ENCODE measurements at places on chromosomes 5 and 9.

DNA sequence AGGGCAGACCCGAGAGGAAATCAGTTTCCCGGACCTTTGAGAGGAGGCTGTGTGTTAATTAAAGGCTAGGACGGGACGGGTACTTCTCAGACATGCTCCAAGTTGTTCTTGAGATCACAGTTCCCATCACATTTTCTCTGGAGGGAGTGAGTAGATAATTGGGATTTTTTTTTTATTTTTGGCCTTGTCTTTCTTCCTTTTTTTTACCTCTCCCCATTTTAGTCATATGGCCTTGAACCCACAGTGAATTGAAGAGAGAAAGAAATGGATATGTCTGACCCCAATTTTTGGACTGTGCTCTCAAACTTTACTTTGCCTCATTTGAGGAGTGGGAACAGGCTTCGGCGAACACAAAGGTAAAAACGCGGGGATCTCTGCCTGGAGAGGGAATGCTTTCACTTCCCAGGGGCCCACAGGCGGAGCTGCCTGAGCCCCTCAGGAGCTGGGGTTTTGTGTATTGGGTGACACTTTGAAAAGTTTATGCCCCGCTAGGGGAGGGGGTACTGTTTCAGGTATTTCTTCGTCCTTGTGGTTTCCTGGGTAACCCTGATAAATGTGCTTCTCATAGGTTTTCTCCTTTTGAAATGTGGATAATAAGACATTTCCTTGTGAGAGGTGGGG lies 191.8 kb downstream of the CD180 start:
- no peak for DNase-seq

DNA sequence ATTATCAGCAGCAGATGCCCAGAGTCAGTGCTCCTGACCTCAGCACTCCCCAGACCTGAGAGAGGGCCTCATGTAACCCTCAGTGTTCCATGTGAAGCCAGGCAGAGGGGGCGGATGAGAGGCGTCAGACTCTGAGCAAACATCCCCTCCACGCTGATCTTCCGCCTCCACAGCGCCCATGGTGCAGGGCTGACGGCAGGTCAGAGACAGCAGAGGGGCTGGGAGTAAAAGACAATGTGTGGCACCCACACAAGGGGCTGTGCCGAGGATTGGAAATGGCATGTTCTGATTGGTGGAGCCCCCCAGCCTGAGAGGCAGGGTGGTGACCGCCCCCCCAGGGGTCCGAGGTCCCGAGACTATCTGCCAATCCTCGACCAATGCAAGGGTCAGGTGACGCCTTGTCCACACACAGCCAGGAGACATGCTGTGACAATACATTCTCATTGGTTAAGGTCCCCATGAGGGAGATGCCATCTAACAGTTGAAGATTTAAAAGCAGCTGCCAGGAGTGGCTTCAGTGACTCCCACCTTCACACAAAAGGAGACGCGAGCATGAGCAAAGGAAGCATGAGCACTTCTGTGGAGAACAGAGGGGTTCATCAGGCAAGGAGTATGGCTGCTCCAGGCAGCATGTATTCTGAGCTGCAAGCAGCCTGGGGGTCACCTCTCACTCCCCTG lies 19.3 kb upstream of the SLC25A51 start:
- no peak for DNase-seq

- DNase-seq, result no peak
Observed at GRCh38 chr5:71013575-71013974, 11.6 kb downstream of the NAIP start.

GRCh38 chr9:673966-674526 lies 167.5 kb upstream of the DMRT1 start:
- no peak for DNase-seq

GRCh38 chr9:87703636-87704276 lies 22.2 kb upstream of the CTSL start:
- no peak for DNase-seq

DNA sequence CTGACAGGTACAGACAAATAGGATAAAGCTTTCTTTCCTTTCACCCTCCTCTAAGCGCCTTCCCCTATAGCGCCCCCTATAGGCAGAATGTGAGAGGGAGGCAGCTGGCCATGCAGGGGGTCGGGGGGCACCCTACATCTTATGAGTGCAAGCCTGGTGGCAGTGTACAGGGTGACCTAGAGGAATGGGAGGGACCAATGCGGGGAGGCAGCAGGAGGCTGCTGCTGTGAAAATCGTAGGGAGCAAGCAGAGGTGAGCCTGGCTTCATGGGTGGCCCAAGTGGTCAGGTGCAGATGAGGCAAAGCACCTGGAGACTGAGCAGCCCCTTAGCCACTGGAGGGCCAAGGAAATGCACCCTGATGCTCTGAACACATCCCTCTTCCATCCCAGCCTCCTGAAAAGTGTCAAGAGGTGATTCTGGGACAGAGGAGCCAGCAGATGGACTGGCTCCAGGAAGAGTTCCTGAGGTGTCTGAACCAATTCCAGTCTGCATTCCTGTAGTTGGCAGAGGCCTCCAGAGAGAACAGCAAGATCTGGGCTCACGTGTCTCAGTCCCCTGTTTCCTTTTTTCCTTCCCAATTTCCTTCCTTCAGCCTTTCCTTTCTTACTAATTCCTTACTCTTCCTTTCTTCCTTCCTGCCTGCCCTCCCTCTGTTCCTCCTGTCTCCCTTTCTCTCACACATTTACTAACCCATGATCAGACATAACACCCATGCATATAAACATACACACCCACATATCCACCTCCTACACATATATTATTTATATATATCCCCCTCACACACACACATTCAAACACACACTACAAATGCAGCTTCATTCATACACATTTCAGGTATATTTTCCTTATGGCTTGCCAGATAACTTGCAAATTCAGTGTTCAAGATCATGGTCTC lies 32.8 kb upstream of the GALNT10 start:
- no peak for DNase-seq

DNA sequence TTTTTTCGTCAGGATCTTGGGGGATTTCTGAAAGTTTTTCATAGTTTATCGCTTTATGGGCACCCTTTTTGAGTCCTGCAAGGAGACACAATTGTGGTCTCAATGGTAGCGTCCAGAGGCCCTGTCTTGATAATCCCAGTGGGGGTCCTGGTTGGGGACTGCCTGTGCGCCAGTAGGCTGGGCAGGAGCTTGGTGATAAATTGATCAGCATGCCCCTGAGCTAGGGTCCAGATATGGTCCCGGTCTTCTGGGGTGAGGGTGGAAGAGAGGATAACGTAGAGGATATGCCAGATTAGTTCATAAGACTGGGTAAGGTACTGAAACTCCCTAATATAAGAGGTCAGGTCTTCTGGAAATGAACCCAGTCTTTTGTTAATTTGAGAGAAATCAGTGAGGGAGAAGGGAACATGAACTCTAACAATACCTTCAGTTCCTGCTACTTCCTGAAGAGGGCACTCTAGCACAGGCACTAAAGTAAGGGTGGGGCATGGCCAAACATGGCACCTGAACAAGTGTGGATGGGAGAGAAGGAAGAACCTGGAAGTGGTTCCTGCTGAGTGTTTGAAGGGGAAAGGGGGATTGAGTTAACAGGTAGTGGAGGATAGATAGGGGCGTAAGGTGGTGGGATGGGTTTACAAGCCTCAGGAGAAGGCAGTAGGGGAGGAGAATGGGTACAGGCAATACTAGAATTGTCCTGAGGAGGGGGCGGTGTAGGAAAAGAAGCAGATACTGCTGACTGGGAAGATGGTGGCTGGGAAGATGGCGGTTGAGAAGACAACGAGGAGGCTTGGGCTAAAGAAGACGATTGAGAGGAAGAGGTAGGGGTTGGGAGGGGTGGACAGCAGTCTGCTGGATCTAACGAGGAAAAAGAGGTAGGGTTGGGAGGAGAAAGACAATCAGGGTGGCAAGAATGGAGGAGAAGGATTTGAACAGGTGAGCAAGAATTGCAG lies 33.8 kb upstream of the ANXA2R start:
- no peak for DNase-seq

Data from GM06990 (cell line).